ENCODE measurements at places on chromosomes 3 and 15.
A peak's percentile ranks its signal among the peaks of the same experiment; 100 is the strongest.

DNA sequence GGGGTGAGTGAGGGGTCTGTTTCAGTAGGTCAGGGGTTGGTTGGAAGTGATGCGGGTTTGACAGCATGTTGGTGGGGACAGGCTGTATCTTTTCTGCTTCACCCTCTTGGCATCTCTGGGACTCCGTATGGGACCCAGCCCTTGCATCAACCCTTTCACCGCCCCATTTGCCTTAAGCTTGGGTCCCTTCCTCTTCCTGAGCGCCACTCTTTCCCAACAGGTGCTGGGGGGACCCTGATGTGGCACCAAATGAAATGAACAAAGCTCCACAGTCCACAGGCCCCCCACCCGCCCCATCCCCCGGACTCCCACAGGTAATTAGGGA, 1.1 kb downstream of the EIF4G1 start:
- DNase-seq: no peak

- DNase-seq: no peak
These were observed 75.3 kb downstream of the TGFBR2 start for GRCh38 chr3:30681649-30682211.

DNA sequence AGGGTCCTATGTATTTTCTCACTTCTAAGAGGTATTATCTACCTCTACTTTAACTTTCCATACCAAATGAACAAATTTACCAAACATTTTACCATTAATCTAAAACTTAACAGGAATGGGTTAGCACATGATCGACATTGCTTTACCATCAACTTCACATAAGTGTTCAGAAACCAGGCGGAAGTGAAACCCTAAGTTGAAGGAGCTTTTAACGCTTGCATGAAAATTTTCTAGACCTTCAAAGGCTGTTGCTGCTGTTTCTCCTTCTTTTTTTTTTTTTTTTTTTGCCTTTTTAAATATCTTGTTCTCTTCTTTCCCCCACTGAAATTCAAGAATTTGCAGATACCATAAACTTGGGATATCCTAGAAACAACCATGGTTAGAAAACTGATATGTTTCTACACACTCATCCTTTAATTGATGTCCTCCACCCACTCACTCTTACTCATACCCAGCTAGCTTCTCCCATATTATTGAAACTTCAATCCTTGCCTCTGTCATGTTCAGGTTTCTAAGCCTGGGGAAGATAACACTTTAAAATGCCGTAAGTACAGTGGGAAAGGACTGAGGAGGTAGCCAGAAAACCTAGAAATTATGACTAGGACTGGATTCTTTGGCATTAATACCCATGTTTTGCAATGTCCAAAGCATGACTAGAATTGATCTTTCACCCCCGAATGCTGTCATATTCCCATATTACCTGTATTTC, 24.7 kb downstream of the MYO5A start:
- no peak for DNase-seq

GRCh38 chr15:33636958-33637357, 326.2 kb downstream of the RYR3 start:
- DNase-seq: no peak

DNA sequence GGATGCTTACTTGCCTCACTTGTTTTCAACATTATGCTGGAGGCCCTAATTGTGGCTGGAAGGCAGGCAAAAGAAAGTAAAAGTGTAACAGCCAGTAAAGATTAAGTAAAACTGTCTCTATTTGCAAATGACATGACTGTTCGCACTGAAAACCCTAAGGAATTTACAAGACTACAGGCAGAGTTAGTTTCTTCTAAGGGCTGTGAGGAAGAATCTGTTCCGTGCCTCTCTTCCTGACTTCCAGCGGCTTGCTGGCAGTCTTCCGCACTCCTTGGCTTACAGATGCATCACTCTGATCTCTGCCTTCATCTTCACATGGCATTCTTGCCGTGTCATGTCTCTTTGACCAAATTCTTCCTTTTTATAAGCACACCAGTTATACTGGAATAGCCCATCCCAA, 86.1 kb downstream of the DLG1 start:
- DNase-seq: no peak

- DNase-seq: no peak
These were observed at the start of gene SCN10A for GRCh38 chr3:38816026-38816425. Gene SCN10A, minus strand, starts transcription at chr3:38816217. Its CDS starts 22,207 bp downstream, at chr3:38794010.

GRCh38 chr3:45608885-45609284, 14.3 kb downstream of the LIMD1 start:
- DNase-seq: no peak

DNA sequence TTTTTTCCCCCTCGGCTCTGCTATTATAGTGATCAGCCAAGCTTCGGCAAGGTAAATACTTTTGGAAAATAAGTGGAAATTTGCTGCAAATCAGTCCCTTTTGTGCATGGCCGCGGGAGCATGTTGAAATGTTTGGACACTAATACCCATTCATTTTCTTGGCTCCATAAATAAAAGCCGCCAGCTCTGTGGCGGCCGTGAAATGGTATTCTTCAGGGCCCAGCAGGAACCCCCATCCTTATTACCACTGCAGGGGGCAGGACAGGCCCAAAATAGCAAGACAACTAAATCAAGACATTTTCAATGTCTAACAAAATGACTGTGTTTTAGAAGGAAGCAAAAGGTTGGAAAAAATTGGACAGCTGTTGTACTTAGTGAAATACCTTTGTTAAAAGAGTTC, 362.3 kb downstream of the NR2F2 start:
- DNase-seq: no peak

DNA sequence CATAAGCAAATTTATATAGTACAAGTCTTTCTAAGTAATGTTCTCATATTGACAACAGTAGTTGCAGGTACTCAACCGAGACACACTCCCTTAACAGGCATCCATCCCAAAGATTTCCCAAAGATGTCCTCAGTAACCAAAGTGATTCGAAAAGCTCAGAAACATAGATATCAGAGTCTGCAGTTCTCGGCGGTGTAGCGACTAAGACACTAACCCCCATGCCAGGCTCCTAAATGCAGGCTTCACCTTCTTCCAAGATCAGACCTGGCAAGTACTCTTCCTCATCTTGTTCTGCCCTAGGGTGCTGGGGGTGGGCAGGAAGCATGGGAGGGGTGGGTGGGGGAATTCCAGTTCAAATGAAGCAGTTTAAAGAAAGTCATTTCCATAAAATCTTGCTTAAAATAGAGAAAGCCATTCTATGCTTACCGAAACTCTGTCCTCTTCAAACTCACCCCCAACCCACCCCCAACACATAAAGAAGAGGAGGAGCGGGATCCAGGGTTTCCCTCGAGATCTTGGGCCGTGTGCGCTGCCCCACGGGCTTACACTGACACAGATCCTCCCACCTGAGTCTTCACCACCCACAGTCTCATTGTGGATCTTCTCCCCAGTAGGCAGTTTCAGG, 59.0 kb upstream of the BCL6 start:
- DNase-seq: no peak

DNA sequence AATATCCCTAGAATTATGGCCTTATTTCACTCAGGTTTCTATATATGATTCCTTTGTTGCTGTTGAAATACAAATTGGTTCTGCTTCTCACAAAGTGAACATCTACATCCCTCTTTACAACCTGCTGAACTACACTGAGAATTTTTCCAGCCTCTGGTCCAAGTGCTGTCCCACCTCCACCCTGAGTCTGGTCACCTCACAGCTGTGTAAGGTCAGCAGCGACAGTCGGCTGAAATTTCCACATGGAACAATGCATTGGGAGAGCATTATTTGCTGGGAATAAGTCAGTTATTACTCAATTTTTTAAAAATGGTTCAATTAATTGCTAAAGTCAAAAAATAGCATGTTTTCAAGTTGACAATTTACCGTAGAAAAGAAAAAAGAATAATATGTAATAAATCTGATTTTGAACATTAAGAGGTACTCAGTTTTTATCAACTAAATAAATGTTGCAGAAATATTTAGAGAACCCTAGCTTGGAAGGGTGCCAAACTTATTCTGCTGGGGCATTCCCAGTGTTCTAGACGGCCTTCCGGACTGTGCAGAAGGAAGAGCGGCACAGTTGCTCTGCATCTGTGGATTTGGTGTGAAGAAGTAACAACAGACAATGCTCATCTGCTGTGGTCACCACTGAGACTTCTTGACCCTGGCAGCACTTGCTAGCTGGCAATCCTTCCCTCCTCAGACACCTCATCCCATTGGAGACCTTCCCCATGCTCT, 1.8 kb downstream of the HCLS1 start:
- no peak for DNase-seq

GRCh38 chr3:147049821-147050220, 356.5 kb downstream of the ZIC4 start:
- DNase-seq: peak; percentile 63

DNA sequence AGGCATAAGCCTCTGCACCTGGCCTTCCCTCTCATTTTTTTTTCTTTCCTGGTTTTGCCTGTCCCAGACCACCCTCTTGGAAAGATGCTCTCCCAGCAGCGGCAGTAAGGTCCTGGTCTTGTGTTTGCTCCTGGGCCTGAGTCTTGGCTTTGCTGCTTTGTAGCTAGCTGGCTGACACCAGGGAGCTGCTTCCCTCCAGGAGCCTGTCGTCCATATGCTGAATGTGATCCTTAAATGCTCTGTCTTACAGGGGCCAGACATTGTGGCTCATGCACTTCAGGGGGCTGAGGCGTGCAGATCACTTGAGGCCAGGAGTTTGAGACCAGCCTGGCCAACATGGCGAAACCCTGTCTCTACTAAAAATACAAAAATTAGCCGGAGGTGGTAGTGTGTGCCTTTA, 17.2 kb downstream of the FLNB start:
- DNase-seq: peak; percentile 45

GRCh38 chr3:19744047-19744446, 190.0 kb downstream of the EFHB start:
- no peak for DNase-seq

DNA sequence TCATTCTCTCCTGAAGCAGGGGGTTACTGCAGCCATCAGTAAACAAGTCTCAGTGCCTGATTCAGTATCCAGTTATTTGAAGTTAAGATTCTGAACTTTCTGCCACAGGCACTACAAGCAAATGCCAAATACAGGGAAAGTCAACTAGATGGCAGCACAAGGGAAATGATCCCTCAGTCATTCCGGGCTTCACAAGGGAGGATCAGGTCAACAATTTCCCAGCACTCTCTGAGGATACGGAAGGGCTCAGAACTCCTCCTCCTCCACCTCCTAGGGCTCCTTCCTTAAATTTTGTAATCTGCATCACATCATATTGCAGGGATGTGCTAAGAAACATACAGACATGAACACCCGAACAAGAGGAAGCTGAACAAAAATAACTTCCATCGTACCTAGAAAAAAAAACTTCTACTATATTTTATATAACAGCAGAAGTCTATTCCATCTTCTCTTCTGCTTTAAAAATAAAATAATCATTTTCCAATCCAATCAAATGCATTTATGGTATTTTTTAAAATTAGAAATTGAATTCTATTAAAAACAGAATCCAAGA, 187.1 kb downstream of the FMN1 start:
- DNase-seq: peak; percentile 22

DNA sequence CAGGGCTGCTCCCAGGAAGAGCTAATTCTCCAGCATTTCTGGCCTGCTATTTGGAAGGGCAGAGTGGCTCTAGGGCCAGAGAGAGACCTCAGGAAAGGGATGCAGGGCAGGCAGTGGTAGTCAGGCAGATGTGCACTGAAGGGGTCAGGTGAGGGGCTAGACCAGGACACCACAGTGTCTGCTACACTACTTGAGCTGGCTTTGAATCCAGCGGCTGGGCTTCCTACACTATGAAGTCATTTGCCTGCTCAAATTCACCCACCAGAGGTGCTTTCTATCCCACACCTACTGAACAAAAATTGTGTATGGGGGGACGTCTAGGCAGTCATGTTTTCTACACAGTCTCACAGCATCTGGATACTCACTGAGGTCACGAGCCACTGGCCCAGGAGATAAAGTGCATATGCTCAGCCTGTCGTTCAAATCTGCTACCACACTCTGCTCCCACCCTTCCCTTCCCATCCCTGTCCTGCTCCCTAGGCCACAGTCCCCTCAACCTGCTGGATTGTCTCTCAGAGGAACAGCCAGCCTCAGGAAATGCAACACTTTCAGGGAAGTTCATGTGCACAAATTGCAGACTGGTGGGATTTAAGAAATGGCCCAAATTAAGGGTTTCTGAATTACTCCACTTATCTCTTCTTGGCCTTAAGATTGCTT, 49.9 kb upstream of the SLC6A11 start:
- DNase-seq: no peak

DNA sequence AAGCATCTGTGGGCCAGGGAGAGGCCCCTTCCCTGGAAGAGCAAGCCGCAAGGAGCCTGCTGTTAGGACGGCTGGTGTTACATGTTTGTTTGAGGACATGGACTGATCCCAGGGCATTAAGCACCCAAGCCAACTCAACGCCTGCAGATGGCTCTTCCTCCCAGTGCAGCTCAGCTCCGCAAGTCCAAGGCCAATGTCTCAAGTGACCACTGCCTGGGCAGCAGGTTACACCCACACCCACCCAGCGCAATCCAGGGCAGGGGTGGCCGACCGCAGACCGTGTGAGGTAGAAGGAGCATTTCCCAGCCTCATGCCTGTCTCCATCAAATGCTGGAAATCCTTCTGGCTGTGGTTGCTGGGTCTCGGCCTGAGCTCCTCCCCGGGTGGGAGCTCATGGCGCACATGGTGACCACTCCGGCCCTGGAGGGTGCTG, 14.5 kb downstream of the GP5 start:
- DNase-seq: no peak

DNA sequence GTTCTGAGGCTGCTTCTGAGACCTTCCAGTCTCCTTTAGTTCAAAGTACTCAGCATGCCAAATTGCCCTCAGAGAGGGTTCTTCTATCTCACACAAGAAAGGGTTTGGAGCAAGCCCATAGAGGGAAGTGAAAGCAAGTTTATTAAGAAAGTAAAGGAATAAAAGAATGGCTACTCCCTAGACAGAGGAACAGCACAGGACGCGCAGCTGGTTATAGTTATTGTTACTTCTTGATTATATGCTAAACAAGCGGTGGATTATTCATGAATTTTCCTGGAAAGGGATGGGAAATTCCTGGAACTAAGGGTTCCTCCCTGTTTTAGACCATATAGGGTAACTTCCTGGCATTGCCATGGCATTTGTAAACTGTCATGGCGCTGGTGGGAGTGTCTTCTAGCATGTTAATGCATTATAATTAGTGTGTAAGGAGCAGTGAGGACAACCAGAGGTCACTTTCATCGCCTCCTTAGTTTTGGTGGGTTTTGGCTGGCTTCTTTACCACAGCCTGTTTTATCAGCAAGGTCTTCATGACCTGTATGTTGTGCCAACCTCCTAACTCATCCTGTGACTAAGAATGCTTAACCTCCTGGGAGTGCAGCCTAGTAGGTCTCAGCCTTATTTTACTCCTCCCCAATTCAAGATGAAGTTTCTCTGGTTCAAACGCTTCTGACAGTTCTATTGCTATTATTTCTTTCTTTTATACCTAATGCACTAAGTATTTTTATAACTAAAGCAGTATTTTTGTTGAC, 26.3 kb downstream of the SCN11A start:
- DNase-seq: no peak

GRCh38 chr3:153973722-153974265, 147.4 kb upstream of the ARHGEF26 start:
- no peak for DNase-seq

DNA sequence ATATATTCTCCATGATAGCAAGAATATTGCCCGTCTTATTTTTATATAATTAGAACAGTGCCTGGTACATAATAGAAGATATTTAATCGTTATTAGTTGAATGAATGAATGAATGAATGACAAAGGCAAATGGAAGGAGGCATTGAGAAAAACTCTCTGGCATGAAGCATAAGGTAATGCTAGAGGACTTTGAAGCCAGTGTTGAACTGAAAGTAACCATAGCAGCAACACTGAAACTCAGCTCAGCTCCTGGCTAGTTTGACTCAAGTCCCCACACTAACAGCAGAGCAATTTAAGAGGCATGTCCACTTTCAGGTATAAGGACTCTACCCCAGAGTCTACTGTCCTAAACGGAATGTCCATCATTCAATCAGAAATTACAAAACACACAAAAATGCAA, 227.0 kb downstream of the CPNE4 start:
- DNase-seq: no peak

Data from NCI-H2171 treated with DMSO at 0.1 percent for 48 hours (cell line).